Cardiac muscle cell (in vitro differentiated cells and primary cell): ENCODE measurements at places on chromosomes 5 and 9.

DNA sequence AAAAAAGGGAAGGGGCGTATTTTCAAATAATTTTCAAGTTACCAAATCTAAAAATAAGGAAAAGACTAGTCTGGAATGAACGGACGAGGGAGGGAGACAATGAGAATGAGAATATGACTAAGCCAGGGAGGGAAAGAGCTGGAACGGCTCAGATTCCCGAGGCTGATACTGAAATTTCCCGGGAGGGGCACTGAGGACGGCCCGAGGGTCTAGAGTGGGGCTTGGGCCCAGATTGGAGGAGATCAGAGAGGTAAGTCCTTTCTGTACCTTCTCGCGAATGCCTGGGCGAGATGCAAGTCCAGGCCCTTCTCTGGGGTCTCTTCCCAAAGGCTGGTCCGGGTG, 3.4 kb upstream of the CCIN start:
- no peak for DNase-seq

- peak; percentile 49 for DNase-seq
Measured at GRCh38 chr5:62143268-62144229, 162.5 kb upstream of the KIF2A start.

- no peak for DNase-seq
Measured at GRCh38 chr5:123805300-123805699, 293.3 kb downstream of the CSNK1G3 start.

GRCh38 chr5:148384380-148384737, 601 bp downstream of the FBXO38 start:
- DNase-seq, result no peak

DNA sequence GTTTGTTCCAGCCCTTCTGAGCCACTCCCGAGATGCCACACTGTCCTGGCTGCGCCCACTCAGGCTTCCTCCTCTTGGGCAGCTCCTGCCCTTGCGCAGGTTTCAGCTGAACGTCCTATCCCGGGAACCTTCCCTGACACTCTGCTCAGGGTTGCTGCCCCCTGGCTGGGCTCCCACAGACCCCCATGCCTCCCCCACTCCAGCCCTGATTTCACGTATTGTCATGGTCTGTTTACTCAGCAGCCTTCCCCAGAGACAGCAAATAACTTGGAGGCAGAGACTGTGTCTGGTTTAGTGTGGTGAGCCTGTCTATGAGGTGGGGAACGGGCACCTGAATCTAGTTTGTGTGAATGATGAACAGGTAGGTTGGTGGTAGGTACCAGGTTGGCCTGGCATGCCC, 40.4 kb downstream of the LMX1B start:
- no peak for DNase-seq

- no peak for DNase-seq
Measured at GRCh38 chr5:138935466-138935865, 60.3 kb upstream of the LRRTM2 start.

DNA sequence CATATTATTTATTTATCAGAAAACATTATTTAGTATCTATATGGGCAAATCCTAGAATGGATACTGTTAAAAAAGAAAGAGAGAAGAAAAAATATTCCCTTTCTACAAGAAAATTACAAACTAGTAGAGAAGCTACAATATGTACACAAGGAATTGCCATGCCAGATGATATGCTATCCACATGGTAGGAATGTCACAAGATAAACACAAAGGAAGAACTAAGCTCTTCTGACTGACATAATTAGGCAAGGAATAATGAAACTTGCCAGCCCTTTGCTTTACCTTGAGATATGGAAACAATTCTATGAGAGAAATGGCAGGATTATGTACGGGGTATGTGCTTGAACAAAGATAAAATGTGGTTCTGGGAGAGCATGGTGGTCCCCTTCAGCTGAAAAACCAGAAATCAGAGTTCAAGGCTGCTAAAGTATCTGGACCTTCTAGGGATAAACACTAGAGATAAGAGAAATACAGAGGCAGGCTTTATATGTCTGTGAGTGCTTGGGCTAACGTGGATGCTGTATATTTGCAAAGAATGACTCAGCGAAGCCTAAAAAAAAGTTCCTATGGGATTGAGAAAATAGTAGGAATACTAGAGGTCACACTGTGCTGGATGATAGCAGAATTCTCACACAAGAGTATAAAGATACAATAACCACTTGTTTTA, 451.6 kb downstream of the TLE1 start:
- no peak for DNase-seq

GRCh38 chr5:74337984-74338310, 302.6 kb downstream of the ENC1 start:
- DNase-seq, result no peak

DNA sequence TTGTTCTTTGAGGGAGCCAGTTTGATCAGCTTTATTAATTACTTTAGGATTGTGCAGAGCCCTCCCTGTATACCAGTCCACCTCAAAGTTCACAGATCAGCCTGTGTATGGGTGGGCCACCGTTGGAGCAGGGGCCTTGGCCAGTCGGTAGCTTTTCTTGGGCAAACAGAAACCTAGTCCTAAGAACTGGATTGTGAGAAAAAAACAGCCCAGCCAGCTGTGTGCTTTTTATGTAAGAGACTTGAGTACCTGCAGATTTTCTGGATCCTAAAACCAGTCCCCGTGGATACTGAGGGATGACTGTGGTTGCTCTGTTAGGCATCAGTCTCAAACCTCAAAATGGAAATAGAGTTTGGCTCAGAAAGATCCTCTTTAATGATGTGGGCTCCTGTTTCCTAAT, 24.8 kb upstream of the ROPN1L start:
- no peak for DNase-seq

GRCh38 chr9:129923589-129923988, 88.3 kb downstream of the USP20 start:
- DNase-seq, result no peak

GRCh38 chr5:42426016-42426415, 2.8 kb downstream of the GHR start:
- DNase-seq, result peak; percentile 14

- DNase-seq, result no peak
Measured at GRCh38 chr5:68305223-68305870, 89.8 kb downstream of the PIK3R1 start.

DNA sequence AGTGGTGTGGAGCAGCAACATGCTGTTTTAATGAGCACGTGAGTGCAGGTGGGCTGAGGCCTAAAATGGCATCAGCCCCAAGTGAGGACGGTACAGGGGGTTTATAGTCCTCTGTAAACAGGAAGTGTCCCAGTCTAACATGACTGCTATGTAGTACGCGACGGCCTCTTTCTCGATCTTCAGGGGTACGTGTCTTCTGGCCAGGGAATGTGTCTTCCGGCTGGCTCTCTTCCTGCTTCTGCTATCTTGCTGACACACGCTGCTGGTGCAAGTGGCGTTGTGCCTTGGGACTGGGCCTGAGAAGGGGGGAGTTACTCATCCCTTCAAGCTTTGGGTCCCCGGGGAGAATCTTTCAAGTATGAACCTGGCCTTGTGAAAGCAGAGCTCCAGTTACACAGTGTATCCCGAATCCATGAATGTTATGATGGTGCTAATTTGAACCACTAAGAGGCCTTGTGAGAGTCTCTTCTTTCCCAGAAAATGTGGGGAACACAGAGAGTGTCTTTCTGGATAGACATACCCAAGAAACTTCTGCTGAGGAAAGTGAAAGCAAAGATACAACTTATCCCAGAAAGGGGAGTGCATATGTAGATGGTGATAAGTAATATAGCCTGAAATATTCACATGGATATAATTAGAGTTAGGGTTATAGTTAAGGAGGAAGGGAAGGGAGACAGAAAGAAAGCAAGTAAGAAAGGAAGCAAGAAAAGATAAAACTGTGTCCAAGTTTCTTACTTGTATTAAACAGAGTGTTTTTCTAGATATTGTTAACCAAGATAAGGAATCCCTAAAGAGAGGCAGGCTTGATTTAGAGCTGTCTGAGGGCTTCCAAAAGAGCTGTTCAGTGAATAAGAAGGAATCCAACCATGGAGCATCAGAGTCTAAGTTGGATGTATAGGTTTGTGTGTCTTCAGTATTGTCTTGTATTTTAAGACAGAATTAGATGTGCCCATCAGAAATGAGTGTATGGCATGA, 35.5 kb upstream of the ANXA2R start:
- DNase-seq, result peak; percentile 67

- no peak for DNase-seq
Measured at GRCh38 chr9:114697951-114698351, 16.0 kb upstream of the TEX48 start.

DNA sequence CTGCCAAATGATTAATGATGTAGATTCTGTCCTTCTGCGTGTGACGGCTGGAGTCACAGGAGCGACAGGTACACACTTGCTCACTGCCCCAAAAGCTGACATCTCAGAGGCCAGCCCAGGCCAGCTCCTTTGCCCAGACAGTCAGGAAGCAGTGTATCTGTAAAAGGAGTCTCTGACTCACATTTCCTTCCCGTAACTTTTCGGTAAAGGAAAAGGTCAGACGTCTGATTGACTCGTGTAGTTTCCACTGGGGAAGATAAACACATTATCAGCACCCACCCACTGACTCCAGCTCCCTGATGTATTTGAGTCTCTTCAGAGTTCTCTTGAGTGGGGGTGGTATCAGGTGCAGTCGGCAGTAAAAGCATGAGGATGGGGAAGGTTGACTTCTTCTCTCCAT, 64.4 kb upstream of the WWC1 start:
- DNase-seq, result no peak

- peak; percentile 53 for DNase-seq
Measured at GRCh38 chr5:108641596-108641995, 106.1 kb upstream of the FER start.

- no peak for DNase-seq
Measured at GRCh38 chr9:135601988-135602387, 37.4 kb downstream of the GLT6D1 start.

DNA sequence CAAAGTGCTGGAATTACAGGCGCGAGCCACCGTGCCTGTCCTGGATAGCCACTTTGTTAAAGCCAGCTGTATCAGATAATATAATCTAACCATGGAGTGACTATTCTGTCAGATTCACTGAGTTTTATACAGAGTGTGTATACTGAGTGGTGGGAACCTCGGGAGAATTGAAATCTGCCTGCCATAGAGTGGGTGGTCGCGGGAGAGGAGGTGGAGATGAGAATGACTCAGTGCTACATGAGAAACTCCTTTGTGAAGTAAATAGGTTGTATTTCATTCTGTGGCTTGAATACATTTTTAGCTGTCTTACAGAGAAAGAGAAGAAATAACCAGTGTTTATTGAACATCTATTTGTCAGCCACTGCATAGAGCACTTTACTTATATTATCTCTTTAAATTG, 26.4 kb downstream of the ATP6V0E1 start:
- DNase-seq, result no peak

- no peak for DNase-seq
Measured at GRCh38 chr5:134576386-134577021, 51.0 kb downstream of the JADE2 start.

GRCh38 chr9:20744036-20744630, 60.1 kb downstream of the FOCAD start:
- DNase-seq, result no peak

GRCh38 chr5:169080448-169080911, 220.5 kb downstream of the SLIT3 start:
- DNase-seq, result no peak

DNA sequence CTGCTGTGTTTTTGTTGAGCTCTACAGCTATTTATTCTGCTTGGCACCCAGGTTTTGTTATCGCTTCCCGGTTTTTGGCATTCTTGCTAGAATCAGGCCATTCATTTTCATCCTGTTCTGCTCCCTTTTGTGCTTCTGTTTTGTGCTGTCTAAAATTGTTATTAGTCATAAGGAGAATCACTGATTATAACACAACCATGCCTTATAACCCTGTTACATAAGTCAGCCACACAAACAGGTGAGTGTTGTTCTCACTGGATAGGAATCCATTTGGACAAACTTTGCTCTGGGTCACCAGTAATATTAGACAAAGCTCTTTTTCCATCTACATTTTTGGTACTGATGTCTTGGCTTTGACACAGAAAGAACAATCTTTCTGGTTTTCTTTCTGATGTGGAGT, 622.8 kb downstream of the PSAT1 start:
- DNase-seq, result no peak

GRCh38 chr5:150213530-150213929, 23.7 kb downstream of the SLC6A7 start:
- no peak for DNase-seq

DNA sequence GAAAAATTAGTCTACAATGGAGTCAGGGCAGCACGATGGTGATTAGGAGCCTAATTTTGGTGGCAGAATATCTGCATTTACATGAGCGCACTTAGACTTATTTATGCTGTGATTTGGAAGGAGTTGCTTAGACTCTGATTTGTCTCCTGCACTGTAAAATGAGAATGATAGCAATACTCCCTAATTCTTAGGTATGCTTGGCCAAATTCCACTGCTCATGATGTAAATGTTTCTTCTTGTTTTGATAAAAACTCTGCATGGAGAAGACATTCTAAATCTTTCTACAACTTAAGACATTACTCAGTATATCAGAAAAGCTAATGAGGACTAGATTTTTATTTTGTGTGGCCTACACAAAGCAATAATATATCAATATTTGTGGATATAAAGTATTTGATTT, 205.4 kb downstream of the CDH18 start:
- DNase-seq, result no peak

DNA sequence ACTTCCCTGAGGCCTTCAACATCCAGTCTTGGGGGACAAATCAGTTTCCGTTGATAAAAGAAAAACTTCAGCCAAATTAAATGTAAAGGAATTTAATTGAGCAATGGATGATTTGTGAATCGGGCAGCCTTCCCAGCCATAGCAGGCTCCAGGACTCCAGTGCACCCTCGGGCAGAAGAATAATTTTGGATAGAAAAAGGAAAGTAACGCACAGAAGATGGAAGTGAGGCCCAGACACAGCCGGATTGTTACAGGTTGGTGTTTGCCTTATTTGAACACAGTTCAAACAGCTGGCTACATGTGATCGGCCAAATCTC, 19.1 kb downstream of the MRPL36 start:
- no peak for DNase-seq

GRCh38 chr5:150488519-150489359, 19.2 kb upstream of the NDST1 start:
- DNase-seq, result peak; percentile 92

GRCh38 chr9:84325347-84325973, 15.1 kb downstream of the SLC28A3 start:
- no peak for DNase-seq

GRCh38 chr5:169012450-169012849, 288.5 kb downstream of the SLIT3 start:
- no peak for DNase-seq

- DNase-seq, result no peak
Measured at GRCh38 chr9:4574657-4575243, 84.5 kb downstream of the SLC1A1 start.

- peak; percentile 89 for DNase-seq
Measured at GRCh38 chr5:108749128-108749861, 1.6 kb downstream of the FER start.

DNA sequence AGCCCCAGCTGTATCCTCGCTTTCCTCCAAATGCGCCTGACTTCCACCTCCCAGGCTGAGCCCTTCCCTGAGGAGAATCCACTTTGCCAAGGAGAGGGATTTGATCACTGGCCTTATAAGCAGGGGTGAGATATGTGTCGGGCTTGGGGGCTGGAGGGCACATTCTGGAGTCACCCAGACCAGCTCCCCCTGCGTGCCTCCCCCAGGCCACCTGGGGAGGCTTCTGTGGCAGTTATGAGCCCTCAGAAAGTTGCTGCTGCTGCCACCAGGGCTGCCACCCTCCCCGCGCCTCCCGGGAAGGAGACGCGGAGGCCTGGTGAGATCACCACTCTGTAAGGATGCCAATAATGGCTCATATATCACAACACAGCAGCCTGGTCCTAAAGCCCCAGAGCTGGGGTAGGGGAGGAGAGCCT, 211.5 kb downstream of the PAPPA start:
- peak; percentile 85 for DNase-seq

- DNase-seq, result no peak
Measured at GRCh38 chr9:127209948-127210640, 54.5 kb upstream of the GARNL3 start.
